Pancreas (tissue), 10 donors: ENCODE measurements at places on chromosomes 13 and 19. TPM values are rescaled to one million over a fixed set of nuclear protein-coding genes. Genes with fewer than 3 reads are reported as not detected.
A peak's percentile ranks its signal among the peaks of the same experiment; 100 is the strongest.

DNA sequence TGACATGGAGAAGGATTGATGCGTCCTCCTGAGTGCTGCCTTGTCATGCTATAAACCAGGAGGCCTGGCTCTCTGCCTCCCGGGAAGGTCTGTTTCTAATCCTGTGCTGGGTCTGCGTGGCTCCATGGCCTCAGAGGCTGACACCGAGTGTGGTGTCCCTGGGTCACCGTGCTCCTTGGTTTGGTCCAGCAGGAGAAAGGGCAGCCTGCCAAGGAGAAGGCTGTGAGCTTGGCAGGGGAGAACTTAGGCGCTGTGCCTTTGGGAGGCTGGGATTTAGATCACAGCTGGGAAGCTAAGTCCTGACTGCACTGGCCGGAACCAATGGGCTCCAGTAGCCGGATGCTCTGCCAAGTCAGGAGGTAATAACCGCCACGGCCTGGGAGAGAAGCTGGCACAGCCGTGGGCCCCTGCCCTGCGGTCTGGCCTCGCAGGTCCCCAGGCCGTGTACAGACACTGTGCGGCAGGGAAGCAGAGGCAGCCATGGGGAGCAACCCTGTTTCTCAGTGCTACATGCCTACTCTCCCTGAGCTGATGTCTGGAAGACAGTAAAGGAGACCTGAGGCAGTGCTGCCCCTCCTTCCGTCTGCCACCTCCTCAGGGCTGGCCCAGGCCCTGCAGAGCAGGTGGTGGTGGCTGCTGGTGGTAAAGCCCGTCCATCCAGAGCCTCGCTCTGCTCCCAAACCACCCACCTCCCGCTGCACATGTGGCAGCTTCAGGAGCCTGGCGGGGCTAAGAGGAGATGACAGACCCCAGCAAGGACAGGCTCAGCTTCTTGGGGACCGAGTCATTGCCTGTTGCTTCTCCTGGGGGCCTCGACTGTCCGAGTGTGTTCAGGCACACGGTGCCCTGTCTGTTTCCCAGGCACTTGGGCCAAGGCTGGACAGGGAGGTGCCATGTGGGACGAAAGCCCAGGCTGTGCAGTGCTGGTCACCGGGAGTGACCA, 44.9 kb downstream of the C13orf46 start:
- no peaks in the 10 kb centered on the region for H3K4me1 ChIP-seq
- no peaks in the 10 kb centered on the region for H3K27me3 ChIP-seq
- peak; percentile 56 for DNase-seq
- H3K36me3 ChIP-seq, result no peaks in the 10 kb centered on the region

GRCh38 chr13:32905864-32906180, 110.4 kb upstream of the KL start:
- DNase-seq, result no peak
- H3K4me1 ChIP-seq, result no peaks in the 10 kb centered on the region
- no peaks in the 10 kb centered on the region for H3K36me3 ChIP-seq
- no peaks in the 10 kb centered on the region for H3K27me3 ChIP-seq
- H3K27ac ChIP-seq, result no peak overlapping the region
- no peak overlapping the region for H3K4me3 ChIP-seq

- no peaks in the 10 kb centered on the region for H3K4me1 ChIP-seq
- no peak for DNase-seq
- H3K36me3 ChIP-seq, result peaks cover 25% of the 10 kb centered on the region
- no peak overlapping the region for H3K4me3 ChIP-seq
Observed at GRCh38 chr19:49688531-49689132, 762 bp upstream of the ADM5 start.

DNA sequence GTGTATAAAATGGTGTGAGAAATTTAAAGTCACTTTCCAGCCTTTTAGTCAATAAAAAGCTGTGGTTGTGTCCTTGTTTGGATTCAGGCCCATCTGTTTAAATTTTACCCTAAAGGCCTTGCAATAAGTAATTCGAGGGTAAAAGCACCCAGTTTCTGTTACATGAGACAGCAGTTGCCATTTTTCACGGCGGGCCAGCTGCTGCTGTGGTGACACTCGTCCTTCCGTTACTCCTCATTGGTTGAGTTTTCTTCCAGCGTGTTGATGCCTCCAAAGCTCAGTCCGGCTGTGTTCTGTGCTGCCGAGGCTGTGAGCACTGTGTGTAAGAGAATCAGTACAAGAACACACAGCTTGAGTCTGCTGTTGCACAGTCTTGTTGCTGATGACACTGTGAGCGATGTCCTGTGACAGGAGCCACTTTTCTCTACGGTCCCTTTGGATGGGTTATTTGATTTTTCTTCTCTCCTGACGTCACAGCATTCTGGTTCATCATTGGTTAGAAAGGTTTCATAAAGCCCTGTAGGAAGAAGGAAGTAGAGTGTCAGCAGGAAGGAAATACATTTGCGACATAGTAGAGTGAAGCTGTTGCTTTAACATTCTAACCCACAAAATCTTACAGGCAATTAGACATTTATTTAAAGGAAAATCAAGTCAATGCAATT, 602.5 kb upstream of the ARGLU1 start:
- DNase-seq, result no peak
- H3K27ac ChIP-seq, result no peak overlapping the region
- no peaks in the 10 kb centered on the region for H3K4me1 ChIP-seq

DNA sequence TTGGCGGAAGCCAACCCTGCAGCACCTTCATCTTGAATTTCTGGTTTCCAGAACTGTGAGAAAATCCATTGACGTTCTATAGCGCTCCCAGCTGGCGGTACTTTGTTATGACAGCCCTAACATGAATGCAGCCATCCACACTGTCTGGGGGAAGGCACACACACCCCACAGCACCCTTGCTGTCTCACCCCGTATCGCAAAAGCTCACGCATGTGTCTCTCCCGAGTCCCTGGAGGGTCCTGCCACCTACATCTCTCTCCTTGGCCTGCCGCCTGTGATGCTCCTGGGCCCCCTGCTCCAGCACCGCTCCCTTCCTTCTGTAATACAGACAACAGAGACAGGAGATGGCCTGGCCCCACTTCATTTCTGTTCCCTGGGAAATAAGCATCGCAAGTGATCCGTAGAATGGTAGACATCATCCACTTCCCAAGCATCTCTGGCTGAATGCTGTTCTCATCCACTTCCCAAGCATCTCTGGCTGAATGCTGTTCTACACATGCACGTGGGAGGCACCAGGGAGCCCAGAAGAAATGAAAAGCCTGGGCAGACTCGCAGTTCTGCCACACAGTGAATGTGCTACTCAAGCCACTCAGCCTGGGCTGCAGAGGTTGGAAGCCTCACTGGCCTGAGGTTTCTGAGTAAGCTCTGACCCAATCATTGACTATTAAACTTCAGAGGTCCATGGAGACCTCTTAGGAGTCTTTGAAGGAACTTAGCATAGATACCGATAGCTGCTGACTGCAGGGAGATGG, 29.6 kb downstream of the EPN1 start:
- H3K36me3 ChIP-seq, result no peaks in the 10 kb centered on the region
- H3K4me3 ChIP-seq, result no peak overlapping the region
- no peaks in the 10 kb centered on the region for H3K4me1 ChIP-seq
- no peak for DNase-seq

DNA sequence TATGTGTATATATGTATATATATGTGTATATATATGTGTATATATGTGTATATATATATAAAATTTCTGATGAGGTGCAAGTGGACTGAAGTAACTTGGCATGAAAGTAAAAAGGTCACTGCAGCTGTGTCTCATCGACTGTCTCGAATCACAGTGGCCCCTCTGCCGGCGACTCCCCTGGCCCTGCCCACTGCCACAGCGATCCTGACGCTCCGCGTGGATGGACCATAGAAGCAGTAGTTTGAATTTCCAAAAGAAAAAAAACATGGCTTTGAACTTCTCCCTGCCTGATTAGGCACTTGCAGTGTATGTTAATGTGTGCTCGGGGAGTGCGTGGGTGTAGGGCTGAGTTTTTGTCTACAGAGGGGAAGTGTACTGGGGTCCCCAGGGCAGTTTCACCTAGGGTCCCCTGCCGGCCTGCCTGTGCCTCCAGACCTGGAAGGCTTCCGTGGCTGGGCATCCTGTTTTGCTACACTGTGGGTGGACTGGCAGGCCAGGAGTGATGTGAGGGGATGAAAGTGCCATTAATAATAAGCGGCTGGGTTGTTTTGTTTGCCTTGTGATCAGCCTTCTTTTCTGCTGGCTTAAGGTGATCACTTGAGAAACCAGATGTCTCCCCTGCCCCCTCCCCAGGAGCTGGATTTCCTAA, 10.8 kb downstream of the ZIC5 start:
- DNase-seq, result no peak
- H3K4me1 ChIP-seq, result peaks cover 5% of the 10 kb centered on the region
- H3K27ac ChIP-seq, result no peak overlapping the region
- H3K36me3 ChIP-seq, result no peaks in the 10 kb centered on the region
- H3K4me3 ChIP-seq, result no peak overlapping the region
- H3K27me3 ChIP-seq, result peaks cover 24% of the 10 kb centered on the region

DNA sequence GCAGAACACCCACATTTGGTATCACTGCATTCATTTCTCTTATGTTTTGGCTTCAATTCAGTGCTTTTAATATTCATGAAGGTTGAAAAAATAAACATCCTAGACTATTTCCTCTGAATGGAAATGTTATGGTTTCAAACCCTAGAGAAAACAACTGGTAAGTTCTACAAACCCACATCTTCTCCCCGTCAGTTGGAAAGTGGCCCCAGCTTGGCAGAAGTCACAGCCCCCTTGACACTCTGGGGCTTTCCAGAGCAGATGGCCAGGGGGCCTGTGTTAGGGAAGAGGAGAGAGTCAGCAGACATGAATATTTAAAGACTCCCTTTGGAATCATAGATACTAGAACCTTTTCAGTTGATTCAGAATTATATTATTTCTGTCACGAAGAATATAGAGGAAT, 123.9 kb downstream of the SHISA2 start:
- H3K4me3 ChIP-seq, result no peak overlapping the region
- H3K36me3 ChIP-seq, result no peaks in the 10 kb centered on the region
- H3K27me3 ChIP-seq, result no peaks in the 10 kb centered on the region
- H3K27ac ChIP-seq, result no peak overlapping the region

- H3K27me3 ChIP-seq, result no peaks in the 10 kb centered on the region
- peak within 1 kb of the TSS; percentile 15 for H3K4me3 ChIP-seq
- no peaks in the 10 kb centered on the region for H3K4me1 ChIP-seq
Observed at GRCh38 chr19:708154-709143, at the start of gene PALM. Gene PALM (plus strand): TSS chr19:708935. CDS start chr19:709147, 212 bp downstream.

- DNase-seq, result no peak
- H3K4me3 ChIP-seq, result no peak overlapping the region
- no peaks in the 10 kb centered on the region for H3K36me3 ChIP-seq
- no peaks in the 10 kb centered on the region for H3K4me1 ChIP-seq
- no peak overlapping the region for H3K27ac ChIP-seq
Observed at GRCh38 chr19:15562145-15562544, 52.9 kb upstream of the CYP4F8 start.

DNA sequence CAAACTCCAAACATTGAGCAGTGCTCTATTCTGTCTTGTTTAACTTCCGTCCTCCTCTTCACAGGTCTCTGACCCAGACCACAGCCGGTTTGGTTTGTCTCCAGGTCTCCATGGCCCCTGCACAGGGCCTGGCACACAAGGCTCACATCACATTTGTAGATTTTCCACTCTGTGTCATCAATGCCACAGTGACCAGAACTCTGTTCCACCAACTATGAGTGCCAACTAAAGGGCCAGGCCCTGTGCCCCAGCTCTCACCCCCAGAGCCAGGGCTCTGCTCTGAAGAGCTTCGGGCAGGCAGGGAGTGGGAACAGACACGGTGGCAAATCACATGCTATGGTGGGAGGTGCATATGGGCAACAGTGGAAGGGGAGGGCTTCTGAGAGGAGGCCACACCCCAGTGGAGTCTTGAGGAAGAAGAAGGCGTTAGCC, 16.0 kb downstream of the SMG9 start:
- H3K4me3 ChIP-seq, result no peak overlapping the region
- H3K27me3 ChIP-seq, result no peaks in the 10 kb centered on the region
- no peak for DNase-seq
- peaks cover 61% of the 10 kb centered on the region for H3K36me3 ChIP-seq
- H3K27ac ChIP-seq, result no peak overlapping the region

DNA sequence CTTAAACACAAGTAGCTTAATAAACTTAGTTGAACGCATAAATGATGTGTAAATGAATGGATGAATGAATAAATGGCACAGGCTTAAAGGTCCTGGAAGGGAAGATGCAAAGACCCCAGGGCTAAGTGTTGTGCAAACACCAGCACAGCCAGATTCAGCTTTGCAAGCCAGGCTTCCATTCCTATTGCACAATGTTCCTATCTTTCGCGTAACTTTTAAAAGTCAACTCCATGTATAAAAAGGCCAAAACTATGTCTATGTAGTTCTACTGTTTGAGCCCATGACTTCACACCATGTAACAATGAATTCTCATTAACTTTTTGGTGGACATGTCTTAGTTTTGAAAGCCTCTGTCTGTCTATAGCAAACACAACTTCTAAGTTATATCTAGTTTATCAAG, 226.0 kb downstream of the NALCN start:
- no peak overlapping the region for H3K4me3 ChIP-seq
- no peak for DNase-seq
- H3K36me3 ChIP-seq, result no peaks in the 10 kb centered on the region
- H3K4me1 ChIP-seq, result no peaks in the 10 kb centered on the region

- no peaks in the 10 kb centered on the region for H3K4me1 ChIP-seq
- no peaks in the 10 kb centered on the region for H3K27me3 ChIP-seq
- H3K36me3 ChIP-seq, result no peaks in the 10 kb centered on the region
- H3K27ac ChIP-seq, result no peak overlapping the region
Observed at GRCh38 chr19:28307487-28307886, 905.5 kb downstream of the UQCRFS1 start.

DNA sequence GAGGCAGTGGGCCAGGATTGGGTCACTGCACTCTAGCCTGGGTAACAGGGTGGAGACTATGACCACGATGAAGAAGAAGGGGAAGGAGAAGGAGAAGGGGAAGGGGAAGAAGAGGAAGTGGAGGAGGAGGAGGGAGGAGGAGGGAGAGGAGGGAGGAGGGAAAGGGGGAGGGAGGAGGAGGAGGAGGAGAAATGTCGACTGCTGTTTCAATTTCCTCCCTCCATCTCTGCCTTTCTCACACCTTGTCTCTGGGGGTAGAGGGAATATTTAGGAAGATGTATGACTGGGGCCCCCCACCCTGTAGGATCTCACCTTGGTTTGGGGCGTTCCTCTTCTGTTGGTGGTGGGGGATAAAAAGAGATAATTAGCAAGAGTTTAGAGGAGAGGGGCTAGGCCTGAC, 3.8 kb downstream of the TNNT1 start:
- H3K4me1 ChIP-seq, result no peaks in the 10 kb centered on the region
- H3K4me3 ChIP-seq, result no peak overlapping the region
- DNase-seq, result no peak
- H3K27me3 ChIP-seq, result no peaks in the 10 kb centered on the region
- H3K27ac ChIP-seq, result no peak overlapping the region

GRCh38 chr19:41612483-41612882, 14.4 kb downstream of the CEACAM4 start:
- no peaks in the 10 kb centered on the region for H3K4me1 ChIP-seq
- H3K36me3 ChIP-seq, result no peaks in the 10 kb centered on the region
- no peak overlapping the region for H3K4me3 ChIP-seq
- H3K27me3 ChIP-seq, result no peaks in the 10 kb centered on the region
- no peak for DNase-seq

Gene HSPB6
- total RNA-seq, result 15.6 TPM

Gene CAMSAP3
- total RNA-seq, result 25.5 TPM

Gene PLEKHF1
- total RNA-seq, result 3.8 TPM

Gene MRI1
- 14.7 TPM for total RNA-seq

Gene ZNRF4
- total RNA-seq, result not detected
